ENCODE measurements at places on chromosomes 13 and 19.

GRCh38 chr13:106090001-106090400 lies 445.5 kb downstream of the EFNB2 start:
- no peak for DNase-seq

DNA sequence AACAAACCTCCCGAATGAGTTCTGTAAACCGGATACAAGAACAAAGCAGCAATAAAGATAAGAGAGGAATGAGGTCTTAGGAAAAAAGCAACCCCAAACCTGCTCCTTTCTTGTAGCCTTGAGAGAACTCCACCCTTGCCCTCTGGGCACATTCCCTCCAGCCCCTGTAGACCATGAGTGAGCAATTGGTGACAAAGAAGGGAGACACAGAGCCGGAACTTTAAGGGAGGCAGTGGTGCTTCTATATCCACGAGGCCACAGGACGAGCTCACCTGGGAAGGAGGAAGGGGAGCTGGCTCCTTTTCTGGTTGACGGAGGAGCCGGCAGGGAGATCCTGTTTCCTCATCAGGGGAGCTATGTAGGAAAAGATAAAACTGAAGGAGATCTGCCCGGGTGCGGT lies 13.0 kb downstream of the BRME1 start:
- DNase-seq: no peak

DNA sequence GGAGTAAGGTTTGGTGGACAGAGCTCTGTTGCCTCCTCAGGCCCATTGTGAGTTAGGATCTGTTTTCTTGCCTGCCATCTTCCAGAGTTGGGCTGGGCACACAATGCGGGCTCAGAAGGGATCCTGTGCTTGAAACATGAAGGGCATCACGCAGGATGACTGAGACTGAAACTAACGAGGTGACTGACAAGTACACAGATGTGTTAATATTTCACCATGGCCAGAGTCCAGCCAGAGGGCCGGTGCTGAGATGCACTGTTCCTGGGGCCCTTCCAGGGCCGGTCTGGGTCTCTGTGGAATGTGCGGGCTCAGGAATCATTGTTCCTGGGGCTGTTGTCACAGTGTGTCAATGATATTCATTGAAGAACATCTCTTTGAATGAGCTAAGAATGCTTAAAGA lies 163.7 kb downstream of the URI1 start:
- no peak for DNase-seq

DNA sequence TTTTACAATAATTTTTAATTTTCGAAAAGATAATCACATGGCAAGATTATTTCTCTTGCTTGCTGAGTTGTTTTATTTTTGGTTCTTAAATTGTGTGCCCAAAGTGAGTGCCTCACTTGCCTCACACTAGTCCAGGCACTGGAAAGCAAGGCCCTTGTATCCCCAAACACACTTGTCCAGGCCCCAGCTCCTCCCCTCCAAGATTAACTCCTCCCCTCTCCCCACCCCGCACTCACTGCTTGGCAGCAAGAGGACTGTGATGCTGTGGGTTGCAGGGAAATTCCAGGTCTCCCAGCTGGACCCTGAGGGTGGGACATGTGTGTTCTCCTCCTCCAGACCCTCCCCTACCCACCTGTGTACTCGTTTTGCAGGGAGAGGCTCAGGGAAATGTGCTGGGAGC lies 3.9 kb downstream of the SIGLEC12 start:
- DNase-seq: no peak

- no peak for DNase-seq
Observed at GRCh38 chr13:28559636-28560259, 64.8 kb upstream of the FLT1 start.

All from activated CD8-positive, alpha-beta memory T cell treated with anti-CD3 and anti-CD28 coated beads for 4 hours (primary cell).